ENCODE measurements at places on chromosomes 12 and 14.

DNA sequence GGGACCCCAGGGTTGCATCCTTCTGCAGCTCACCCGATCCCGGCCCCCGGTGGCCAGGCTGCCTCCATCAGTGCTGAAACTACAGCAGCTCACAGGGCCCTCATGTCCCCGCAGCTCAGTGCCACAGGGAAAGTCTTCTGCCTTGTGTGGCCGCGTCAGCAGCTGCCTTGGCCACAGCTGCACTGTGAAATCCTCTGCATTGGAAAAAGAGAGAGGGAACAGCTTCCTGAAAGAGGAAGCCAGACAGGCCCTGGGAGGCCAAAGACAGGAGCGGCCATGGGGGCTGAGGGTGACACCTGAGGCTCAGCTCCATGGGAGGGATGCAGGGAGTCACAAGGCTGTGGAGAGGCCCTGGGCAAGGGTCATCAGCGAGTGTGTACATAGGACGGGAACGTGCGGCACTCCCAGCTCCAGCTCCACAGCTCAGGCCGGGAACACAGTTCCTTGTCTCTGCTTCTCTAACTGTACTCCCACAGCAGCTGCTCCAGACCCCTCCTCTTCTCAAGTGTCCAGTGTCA is 32.7 kb downstream of the PARP2 start:
- no peak for DNase-seq

DNA sequence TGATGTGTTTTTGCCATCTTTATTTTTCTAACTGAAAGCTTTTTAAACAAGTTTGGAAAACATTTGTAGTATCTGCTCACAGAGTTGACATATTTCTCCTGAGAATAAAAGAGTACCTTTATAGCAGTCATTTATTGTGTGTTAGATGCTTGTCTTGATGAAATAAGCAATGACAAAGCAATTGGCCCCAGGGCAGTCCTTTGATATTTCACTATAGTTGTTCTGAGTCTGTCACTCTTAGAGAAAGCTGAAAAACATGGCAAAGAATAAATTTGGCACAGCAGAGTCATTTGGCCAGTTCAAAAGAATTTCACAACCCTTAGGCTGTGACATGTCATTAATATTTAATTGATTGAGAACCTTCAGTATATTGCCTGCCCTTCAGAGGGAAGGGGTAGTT is 166.2 kb downstream of the PTPRO start:
- DNase-seq, result no peak

GRCh38 chr12:81205416-81205815 is 127.5 kb downstream of the ACSS3 start:
- DNase-seq, result no peak

DNA sequence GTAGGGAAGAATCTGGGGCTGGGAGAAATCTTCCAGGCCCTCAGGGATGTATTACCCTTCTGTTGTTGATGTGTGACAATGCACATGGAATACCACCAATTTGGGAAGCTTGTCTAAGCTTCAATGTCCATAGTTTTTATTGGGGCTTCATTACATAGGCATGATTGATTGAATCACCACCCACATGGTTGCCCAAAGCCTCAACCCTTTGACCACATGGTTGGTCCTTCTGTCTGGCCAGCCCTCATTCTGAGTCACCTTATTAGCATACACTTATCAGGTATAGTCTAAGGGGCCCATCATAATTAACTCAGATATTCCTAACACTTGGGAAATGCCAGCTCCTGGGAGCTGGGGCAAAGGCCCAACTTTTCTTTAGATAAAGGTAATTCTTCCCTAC is 93.3 kb downstream of the AKAP6 start:
- DNase-seq, result no peak

GRCh38 chr12:112153893-112154219 is 28.5 kb downstream of the TRAFD1 start:
- no peak for DNase-seq

GRCh38 chr12:106315523-106315922 is 13.0 kb downstream of the TCP11L2 start:
- no peak for DNase-seq

- DNase-seq, result peak; percentile 75
These were observed 16.5 kb upstream of the KRT78 start for GRCh38 chr12:52865090-52865944.

DNA sequence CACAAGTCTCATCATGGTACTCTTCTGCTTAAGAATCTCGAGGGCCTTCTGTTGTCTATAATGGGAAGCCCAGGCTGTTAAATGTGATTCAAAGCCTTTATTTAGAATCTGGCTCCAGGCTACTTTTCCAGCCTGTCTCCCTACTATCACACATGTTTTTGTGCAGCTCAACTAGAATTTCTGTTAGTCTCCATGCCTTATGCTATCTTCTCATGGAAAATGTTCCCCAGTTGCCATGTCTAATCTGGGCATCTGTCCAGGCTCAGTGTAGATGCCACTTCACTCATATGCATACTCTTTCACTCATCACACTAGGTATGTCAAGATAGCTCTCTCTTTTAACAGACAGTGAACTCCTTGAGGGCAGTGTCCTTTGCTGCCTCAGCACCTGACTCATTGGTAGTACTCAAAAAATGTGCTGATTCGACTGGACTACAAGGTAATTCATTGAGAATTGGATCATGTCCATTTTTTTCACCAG is 145.3 kb downstream of the TTLL5 start:
- no peak for DNase-seq

- DNase-seq, result no peak
These were observed 1.2 kb downstream of the DDIT3 start for GRCh38 chr12:57518920-57519795.

DNA sequence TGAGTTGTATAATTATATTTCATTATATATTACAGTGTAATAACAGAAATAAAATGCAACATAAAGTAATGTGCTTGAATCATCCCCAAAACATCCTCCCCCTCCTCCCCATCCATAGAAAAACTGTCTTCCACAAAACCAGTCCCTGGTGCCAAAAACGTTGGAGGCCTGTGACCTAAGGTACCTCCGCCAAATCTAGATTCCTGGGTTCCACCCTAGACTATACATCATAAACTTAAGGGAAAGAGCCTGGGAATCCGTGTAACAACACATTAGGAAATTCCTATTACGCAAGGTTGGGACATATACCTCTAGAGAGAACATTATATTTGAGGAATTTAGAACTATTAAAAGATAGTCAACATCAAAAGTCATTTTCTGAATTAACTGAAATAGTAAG is 38.0 kb downstream of the SPPL3 start:
- no peak for DNase-seq

DNA sequence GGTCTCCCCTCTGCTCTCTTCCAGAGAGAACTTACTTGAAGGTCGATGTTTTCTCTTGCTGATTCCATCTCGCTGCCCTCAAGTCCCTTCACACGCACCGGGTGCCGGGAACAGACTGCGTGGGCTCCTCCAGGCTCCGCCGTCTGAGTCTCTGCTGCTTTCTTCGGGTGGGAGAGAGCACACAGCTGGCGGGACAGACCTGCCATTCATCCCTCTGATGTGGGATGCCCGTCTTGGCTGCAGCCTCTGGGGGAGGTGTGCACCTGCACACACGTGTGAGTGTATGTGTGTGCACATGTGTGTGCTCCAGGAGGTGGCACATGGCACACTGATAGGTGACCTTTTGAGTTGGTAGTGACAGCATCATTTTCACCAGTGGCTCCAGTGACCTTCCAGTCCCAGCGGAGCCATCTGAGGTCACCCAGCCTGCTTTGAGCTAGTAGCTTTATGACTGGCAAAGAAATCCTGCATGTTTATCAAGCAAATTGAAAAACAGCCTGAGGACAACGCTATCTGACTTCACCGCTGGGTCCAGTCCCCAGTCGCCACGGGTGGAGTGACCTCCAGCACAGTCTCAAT is at the start of gene NINJ2:
Gene NINJ2 (minus strand): TSS at position 153 of the 579 bp plus-strand sequence. CDS start 85 bp downstream, at position 68.
- no peak for DNase-seq

GRCh38 chr12:123928897-123929296 is 43.7 kb downstream of the CCDC92 start:
- no peak for DNase-seq

DNA sequence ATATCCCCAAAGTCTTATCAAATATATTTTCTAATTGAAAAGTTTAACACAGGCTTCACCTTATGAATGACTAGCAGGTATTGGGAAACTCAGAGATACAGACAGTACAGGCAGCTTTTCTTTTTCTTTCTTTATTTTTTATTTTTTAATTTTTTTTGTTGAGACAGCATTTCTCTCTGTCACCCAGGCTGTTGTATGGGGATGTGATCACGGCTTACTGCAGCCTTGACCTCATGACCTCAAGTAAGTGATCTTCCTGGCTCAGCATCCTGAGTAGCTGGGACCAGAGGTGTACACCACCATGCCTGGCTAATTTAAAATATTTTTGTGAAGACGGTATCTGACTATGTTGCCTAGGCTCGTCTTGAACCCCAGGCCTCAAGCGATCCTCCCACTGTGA is 85.0 kb downstream of the BRMS1L start:
- DNase-seq, result no peak

- no peak for DNase-seq
These were observed 528.2 kb downstream of the MED13L start for GRCh38 chr12:115749071-115749841.

DNA sequence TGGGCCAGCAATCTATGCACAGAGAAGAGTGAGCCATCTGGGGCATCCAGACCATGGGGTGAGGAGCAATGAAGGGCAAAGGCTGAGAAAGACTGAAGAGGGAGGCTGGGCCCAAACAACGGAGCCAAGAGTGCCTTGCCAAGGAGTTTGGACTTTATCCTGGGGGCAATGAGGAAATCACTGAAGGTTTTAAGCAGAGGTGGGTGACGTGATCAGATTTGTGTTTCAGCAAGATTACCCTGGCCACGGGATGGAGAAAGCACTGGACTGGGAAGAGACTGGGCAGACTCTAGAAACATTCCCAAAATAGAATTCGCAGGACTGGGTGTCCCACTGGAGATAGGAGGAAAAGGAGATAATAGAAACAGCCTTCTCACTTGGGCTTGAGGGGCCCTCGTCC is 65.3 kb downstream of the DPF3 start:
- DNase-seq, result no peak

DNA sequence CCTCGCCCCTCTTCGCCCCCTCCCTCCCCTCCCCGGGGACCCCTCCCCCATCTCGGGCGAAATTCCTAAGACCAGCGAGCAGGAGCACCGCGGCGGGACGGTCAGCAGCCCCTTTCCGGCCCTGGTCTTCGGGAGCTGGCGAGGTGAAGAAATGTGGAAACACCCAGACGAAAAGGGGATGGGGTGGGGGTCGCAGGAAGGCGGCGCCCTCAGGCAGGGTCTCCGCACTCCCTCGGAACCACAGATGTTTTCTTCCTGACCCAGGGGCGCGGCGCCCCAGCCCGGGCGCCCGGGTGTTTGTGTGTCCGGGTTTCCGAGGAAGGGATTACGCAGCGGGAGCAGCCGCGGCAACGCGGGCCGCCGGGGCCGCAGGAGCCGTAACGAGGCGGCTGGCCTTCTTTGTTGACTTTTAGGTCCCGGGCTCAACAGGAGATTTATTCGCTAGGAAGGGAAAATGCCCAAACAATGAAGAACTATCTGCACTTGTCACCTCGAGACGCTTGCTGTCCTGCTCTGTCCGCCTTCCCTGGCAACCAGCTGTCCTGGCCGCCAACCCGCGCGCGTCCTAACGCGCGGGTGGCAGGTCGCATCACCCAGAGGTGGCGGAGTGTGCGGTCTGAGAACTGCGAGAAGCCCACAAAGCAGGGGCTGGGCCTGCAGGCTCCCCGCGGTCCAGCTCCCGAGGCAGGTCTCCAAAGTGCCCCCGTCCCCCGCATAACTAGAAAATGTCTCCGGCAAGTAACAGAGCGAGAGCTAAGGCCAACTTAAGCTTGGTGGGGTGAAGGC is 7.0 kb downstream of the FOXA1 start:
- no peak for DNase-seq

DNA sequence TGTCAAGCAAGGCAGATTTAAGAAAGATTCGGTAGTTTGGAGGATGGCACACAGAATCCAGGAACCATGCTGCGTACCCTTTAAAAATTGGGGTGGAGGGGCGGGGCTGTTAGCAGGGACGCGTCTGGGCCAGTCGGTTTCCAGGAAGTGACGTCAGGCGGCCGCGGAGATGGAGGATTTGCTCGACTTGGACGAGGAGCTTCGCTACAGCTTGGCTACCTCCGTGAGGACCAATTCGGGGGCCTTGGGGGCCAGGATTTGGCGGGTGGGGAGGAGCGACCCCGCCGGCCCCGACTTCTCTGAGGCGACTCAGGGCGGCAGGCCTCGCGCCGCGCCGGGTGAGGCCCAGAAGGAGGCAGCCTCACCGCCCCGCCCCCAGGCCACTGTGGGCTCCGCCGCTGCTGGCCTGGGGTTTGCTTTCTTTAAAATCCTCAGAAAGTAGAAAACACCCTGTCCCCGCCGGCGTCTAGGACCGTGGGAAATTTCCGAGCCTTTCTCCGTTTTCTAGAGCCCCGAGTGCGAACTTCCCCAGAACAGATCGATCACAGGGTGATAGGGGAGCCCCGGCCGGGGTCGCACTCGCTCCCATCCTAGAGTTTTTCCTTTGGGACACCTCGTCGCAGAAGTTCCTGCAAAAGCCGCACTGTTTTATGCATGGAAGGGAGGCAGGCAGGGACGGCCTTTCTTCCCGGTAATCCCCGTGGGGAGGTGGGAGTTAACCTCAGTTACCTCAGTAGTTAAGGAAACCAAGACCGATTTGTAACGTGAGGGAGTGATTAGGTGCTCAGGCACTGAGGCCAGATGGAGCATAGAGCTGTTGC is at the start of gene IFT43:
Gene IFT43 (plus strand): TSS at position 146 of the 821 bp plus-strand sequence. CDS start 24 bp downstream, at position 170.
- DNase-seq, result peak; percentile 83

DNA sequence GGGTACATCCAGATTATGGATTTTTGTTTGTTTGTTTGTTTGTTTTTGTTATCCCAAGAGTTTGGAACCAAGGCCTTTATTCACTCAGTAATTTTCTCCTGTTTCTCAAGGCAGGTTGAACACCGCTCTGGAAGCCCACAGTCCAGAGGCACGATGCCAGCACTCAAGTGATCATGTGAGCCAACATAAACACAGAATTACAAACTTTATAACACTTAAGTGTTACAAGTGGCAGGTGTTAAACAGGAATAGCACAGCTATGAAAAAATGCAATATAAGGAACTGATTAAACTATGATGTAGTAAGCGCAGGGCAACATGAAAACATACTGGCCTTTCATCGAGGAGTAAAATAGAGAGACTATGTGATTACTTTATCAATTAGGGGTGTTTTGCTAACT is 1885.8 kb upstream of the SEL1L start:
- DNase-seq, result peak; percentile 62

GRCh38 chr12:105428793-105429395 is 98.4 kb downstream of the C12orf75 start:
- no peak for DNase-seq

DNA sequence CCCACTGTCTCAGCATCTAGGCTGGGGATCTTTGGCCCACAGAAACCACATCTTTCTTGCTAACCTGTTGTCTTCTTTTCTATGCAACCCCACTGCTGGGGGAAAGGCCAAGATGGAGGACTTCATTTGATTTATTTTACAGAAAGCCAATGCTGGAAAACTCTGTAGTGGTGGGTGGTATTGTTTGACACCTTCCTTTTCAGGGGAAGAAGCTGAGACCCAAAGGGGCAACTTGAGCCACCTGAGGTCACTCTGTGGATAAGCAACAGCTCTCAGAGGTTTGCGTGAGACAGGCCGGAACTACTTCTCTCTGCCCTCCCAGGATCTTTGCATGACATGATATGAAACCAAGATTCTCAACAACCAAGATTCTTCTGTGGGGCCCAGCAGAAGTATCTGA is 645.2 kb downstream of the VRK1 start:
- no peak for DNase-seq

GRCh38 chr14:33812181-33812580 is 138.7 kb downstream of the EGLN3 start:
- DNase-seq, result no peak

Data from endothelial cell of umbilical vein (primary cell).